ENCODE measurements at places on chromosomes 3 and 15. TPM values are rescaled to one million over a fixed set of nuclear protein-coding genes. Genes with fewer than 3 reads are reported as not detected.

The MYRIP gene
- not detected for total RNA-seq

The ANKUB1 gene
- not detected for total RNA-seq

The ALDH1L1 gene
- total RNA-seq, result not detected

The FRMD5 gene
- not detected for total RNA-seq

The B3GALNT1 gene
- total RNA-seq, result 2.4 TPM

The DUT gene
- total RNA-seq, result 252 TPM

The MAGEL2 gene
- total RNA-seq, result not detected

The NR1I2 gene
- not detected for total RNA-seq

GRCh38 chr15:42090370-42090769, 4.0 kb downstream of the PLA2G4D start:
- H3K36me3 ChIP-seq, result no peaks in the 10 kb centered on the region
- H3K4me1 ChIP-seq, result no peaks in the 10 kb centered on the region
- DNase-seq, result no peak

DNA sequence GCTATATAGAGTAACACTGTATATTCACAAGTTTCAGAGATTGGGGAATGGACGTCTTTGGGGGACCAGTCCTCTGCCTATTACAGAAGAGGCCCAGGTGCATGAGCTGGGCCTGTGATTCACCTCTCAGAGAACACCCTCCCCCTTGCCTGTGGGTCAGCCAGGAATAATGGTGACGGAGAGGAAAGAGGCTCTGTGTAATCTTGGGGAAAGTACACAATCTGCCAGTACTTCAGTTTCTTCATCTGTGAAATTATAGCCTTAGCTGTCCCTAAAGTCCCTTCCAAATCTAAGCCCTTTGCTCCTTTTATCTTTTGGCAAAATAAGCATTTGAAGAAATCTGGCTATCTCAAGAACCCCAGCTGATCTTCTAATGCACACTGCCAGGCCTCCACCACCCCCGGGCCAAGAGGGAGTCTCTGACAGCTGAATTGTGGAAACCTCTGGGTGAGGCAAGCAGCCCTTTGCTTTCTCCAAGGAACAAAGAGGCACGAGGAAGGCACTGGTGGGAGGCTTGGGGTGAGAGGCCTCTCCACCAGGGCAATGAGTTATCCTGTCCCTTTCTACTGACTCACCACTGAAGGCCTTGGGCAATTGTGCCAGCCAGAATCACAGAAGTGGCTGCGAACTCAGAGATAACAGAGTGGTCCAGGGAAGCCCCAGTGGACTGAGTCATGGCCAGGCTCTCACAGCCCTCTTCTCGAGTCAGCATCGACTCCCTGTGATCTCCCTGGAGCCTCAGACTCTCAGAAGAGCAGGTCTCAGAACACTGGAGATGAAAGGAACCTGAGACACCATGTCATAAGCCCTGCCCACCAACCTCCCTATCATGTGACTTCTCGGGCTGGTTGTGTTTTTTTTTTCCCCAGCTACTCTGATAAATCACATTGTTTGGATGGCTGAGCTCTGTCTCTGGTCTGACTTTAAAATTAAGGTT, 31.8 kb downstream of the CCNL1 start:
- peaks cover 67% of the 10 kb centered on the region for H3K4me1 ChIP-seq
- peak overlapping the region; percentile 90 for H3K27ac ChIP-seq
- no peaks in the 10 kb centered on the region for H3K36me3 ChIP-seq

DNA sequence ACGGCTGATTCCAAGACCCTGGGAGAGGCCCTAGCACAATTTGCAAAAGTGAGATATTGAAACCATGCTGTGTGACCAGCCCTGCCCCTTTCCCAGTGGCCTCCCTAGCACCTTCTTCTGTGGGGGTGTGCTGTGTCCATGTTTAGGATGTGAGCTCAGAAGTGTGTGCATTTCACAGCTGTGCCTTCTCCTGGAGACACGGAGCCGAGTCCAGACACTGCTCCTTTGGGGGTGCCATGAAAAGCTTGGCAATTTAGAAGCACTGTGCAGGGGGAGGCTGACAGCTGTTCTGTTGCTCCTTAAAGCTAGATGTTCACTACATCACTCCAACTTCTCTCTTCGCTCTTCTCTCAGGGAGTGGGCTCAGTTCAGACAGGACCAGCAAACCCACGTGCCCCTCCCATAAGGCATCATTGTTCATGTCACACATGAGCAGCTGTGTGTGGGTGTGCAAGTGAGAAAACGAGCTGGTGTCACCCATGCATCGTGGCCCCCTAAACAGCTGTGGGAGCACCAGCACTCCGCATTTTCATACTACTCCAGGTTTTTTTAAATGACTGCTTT, 492.6 kb downstream of the GABRG3 start:
- H3K36me3 ChIP-seq, result no peaks in the 10 kb centered on the region
- H3K4me1 ChIP-seq, result no peaks in the 10 kb centered on the region
- no peak overlapping the region for H3K4me3 ChIP-seq
- DNase-seq, result no peak
- no peaks in the 10 kb centered on the region for H3K27me3 ChIP-seq

- H3K27ac ChIP-seq, result no peak overlapping the region
- no peak overlapping the region for H3K4me3 ChIP-seq
- no peak for DNase-seq
- no peaks in the 10 kb centered on the region for H3K27me3 ChIP-seq
- no peaks in the 10 kb centered on the region for H3K36me3 ChIP-seq
Measured at GRCh38 chr3:177760803-177761202, 563.5 kb upstream of the TBL1XR1 start.

DNA sequence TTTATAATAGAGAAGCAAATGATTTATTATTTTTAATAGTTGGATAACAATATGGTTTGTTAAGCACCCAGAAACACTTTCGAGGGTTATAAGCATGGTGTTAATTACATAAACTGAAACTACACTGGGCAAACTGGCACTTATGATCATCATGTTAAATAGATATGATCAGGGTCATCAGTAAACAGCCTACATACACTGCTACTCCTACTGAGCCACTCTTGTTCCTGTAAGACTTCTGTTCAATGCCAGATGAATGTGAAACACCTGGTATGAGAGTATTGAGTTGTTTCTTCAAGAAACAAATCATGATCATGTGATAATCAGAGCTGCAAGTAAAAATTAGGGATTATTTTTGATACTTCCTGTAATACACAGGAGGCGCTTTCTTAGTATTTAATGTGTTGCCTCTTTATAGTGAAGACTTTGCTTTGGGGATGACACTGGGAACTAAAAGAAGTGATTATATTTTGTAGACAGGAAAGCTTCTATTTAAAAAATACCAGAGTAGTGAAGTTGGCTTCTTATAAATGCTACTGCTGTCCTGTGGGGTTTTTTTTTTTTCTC, 32.3 kb upstream of the UTS2B start:
- peaks cover 17% of the 10 kb centered on the region for H3K4me1 ChIP-seq
- H3K36me3 ChIP-seq, result peaks cover 11% of the 10 kb centered on the region
- H3K27me3 ChIP-seq, result no peaks in the 10 kb centered on the region
- no peak overlapping the region for H3K27ac ChIP-seq
- no peak overlapping the region for H3K4me3 ChIP-seq

GRCh38 chr3:44436181-44436580, 41.3 kb downstream of the ZNF445 start:
- H3K4me1 ChIP-seq, result peaks cover 20% of the 10 kb centered on the region
- no peak overlapping the region for H3K4me3 ChIP-seq
- H3K27me3 ChIP-seq, result no peaks in the 10 kb centered on the region
- no peak for DNase-seq

GRCh38 chr3:112627919-112628466, 12.9 kb downstream of the CCDC80 start:
- peaks cover 6% of the 10 kb centered on the region for H3K4me1 ChIP-seq
- no peak for DNase-seq
- no peaks in the 10 kb centered on the region for H3K36me3 ChIP-seq
- no peak overlapping the region for H3K27ac ChIP-seq

- H3K4me1 ChIP-seq, result peaks cover 42% of the 10 kb centered on the region
- H3K36me3 ChIP-seq, result peaks cover 31% of the 10 kb centered on the region
Measured at GRCh38 chr3:41222501-41222900, 23.2 kb downstream of the CTNNB1 start.

GRCh38 chr3:71652781-71653413, 69.4 kb upstream of the FOXP1 start:
- no peaks in the 10 kb centered on the region for H3K27me3 ChIP-seq
- no peak for DNase-seq
- H3K4me3 ChIP-seq, result no peak overlapping the region
- no peaks in the 10 kb centered on the region for H3K4me1 ChIP-seq

DNA sequence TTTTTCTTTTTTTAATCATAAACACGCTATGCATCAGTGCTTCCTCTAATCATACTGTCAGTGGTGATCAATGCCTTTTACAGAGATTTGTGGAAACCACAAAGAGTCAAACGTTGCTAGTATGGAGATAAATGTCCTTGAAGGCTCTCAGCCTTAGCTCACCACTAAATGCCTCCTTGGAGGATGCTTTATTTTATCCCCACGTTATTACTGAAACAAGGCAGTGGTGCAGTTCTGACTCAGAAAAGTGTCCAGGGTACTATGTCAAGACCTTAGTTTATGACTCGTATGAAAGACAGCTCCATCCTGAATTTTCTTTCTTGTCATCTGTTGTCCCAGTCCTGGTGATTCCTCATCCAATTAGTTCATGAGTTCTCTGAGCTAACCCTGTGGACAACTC, 1146.7 kb downstream of the IGSF11 start:
- DNase-seq, result no peak
- H3K27me3 ChIP-seq, result no peaks in the 10 kb centered on the region
- H3K4me3 ChIP-seq, result no peak overlapping the region
- no peak overlapping the region for H3K27ac ChIP-seq

- DNase-seq, result no peak
- no peaks in the 10 kb centered on the region for H3K4me1 ChIP-seq
- no peaks in the 10 kb centered on the region for H3K36me3 ChIP-seq
- peaks cover 2% of the 10 kb centered on the region for H3K27me3 ChIP-seq
Measured at GRCh38 chr3:64406271-64406670, 181.0 kb upstream of the PRICKLE2 start.

- no peak overlapping the region for H3K4me3 ChIP-seq
- H3K4me1 ChIP-seq, result no peaks in the 10 kb centered on the region
- DNase-seq, result no peak
- H3K36me3 ChIP-seq, result peaks cover 3% of the 10 kb centered on the region
Measured at GRCh38 chr3:23877329-23877980, 39.3 kb downstream of the NKIRAS1 start.

DNA sequence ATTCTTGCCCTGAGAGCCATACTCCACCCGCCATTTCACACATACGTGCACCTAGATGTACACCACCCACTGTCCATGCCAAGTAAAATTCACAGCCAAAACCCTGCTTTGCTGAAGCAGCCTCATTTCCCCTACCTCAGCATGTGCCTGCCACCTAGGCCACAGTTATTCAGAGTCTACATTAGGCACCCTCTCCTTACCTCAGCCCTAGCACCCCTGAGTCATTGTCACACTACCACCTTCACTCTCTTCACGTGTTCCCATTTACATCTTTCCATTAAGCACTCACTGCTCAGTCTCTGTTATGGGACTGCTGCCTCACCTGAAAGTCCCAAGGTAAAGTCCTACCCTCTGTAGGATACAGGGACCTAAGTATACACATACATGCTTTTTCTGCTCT, 70.0 kb downstream of the SETD5 start:
- H3K27me3 ChIP-seq, result no peaks in the 10 kb centered on the region
- no peak overlapping the region for H3K4me3 ChIP-seq
- no peak for DNase-seq
- peak overlapping the region; percentile 24 for H3K27ac ChIP-seq
- peaks cover 52% of the 10 kb centered on the region for H3K36me3 ChIP-seq

- H3K4me1 ChIP-seq, result no peaks in the 10 kb centered on the region
- no peaks in the 10 kb centered on the region for H3K36me3 ChIP-seq
- DNase-seq, result no peak
- H3K4me3 ChIP-seq, result no peak overlapping the region
- H3K27me3 ChIP-seq, result peaks cover 9% of the 10 kb centered on the region
Measured at GRCh38 chr3:53147151-53147902, 13.7 kb upstream of the PRKCD start.

DNA sequence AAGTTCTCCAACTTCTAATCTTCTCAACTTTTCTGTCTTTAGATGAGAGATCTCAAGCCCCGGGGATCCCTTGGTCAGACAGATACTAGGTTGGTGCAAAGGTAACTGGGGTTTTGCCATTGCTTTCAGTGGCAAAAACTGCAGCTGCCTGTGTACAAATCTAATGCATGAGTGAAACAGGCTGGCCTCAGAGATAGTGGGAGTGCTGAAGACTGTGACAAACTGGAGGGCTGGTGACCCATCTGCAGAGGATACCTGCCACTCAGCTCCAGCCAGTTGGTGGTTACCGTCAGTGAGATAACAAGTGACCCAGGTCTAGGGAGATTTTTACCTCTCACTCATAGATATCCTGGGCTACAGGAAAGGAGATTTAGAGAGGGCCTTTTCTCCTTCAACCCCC, 85.7 kb downstream of the RYR3 start:
- H3K4me3 ChIP-seq, result no peak overlapping the region
- H3K4me1 ChIP-seq, result no peaks in the 10 kb centered on the region
- H3K36me3 ChIP-seq, result no peaks in the 10 kb centered on the region
- H3K27ac ChIP-seq, result no peak overlapping the region
- no peaks in the 10 kb centered on the region for H3K27me3 ChIP-seq

All from activated T-helper 1 cell treated with anti-CD3 and anti-CD28 coated beads, Interleukin-12 subunit alpha, Interleukin-12 subunit beta, Interleukin-2, Interleukin-4 antibody, amounts not matched to agents 30 ng/mL and 10 ng/mL and 1 ng/mL, durations not matched to agents 14 hours and 24 hours and 36 hours (primary cell).